ENCODE measurements at places on chromosomes 11 and 22.

DNA sequence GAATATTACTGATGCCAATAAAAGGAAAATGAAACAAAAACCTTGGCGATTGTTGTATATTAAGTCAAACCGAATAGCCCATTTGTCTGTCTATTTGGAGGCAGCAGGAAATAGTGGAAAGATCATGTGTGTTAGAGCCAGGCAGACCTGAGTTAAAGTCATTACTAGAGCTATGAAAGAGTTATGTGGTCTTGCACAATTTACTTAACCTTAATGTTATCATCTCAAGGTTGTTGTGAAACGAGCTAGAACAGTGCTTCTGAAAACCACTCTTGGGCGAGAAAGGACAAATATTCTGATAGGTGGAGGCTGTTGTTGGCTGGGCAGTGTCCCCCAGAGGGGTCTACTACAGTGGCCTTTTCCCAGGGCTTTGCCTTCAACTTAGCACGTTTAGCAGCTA is 60.0 kb upstream of the NUP160 start:
- no peak for DNase-seq

DNA sequence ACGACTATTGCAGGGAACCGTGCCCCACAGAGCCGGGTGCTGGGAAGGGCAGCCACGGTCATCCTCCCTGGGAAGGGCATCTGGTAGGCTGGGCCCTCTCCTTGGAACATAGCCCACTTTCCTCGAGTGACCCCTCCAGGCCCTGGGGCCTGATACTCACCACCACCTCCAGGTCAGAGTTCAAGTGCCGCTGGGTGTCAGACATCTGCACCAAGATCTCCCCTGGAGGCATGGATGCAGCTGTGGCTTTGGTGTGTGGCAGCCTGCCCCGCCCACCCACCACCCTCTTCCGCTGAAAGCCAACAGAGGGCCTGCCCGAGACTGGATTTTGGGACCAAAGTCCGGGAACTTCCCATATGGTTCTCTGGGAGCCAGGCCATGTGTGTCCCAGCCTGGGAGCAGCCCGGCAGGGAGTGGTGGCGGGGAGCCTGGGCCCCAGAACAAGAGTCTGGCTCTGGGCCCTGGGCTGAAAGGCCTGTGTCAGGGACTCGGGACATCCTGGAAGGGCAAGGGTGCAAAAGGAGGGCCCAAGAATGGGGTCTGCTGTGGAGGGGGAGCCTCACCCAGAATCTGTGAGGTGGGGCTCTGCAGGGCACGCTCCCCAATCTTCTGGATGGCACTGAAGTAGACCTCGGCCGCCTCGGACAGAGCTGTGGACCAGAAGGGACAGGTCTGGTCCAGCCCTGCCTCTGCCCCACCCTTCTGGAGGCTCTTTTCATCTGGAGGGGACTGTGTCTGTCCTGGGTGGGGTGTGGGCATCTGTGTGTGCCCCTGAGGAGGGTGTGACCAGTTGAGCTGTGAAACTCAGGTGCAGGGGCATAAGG is 2.6 kb downstream of the BAIAP2L2 start:
- no peak for DNase-seq

GRCh38 chr11:106608677-106609076 is 409.6 kb downstream of the GUCY1A2 start:
- no peak for DNase-seq

GRCh38 chr22:19483481-19484244 is 3.9 kb downstream of the CDC45 start:
- no peak for DNase-seq

GRCh38 chr11:17535488-17535887 is 8.7 kb downstream of the USH1C start:
- no peak for DNase-seq

- DNase-seq: no peak
These were observed 70.0 kb downstream of the CWF19L2 start for GRCh38 chr11:107387666-107388065.

GRCh38 chr11:90391756-90392155 is 168.9 kb upstream of the CHORDC1 start:
- no peak for DNase-seq

DNA sequence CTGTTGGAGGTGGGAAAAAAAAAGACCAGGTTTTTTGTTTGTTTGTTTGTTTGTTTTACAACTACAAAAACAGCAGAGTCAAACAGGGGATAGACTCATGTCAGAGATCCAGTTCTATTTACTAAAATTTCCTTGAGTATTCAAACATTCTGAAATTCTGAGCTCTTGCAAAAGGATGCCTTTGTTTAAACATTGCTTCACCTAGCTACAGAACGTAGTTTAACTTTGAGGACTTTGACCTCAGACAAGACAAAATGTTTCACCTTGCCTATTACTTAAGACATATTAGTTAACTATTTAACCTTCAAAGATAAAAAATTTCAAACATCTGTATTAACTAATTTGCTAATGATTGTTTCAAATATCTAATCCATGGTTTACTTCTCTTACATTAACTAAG is 36.1 kb upstream of the GLYATL2 start:
- no peak for DNase-seq

DNA sequence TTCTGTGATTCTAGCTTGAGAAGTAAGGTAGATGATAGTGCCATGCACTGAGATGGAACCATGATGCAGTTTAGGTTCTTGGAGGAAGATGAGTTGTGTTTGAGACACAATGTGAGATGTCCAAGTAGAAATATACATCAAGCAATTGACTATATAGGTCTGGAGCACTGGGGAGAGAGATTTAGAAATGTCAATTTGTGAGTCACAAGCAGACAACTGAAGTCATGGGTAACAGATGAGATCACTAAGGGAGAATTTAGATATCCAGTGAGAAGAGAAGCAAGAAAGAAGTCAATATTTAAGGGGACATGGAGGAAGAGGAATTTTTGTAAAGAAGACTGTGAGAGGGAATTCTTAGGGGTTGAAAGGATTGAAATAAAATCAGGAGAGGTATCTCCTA is 65.1 kb upstream of the RRAS2 start:
- no peak for DNase-seq

DNA sequence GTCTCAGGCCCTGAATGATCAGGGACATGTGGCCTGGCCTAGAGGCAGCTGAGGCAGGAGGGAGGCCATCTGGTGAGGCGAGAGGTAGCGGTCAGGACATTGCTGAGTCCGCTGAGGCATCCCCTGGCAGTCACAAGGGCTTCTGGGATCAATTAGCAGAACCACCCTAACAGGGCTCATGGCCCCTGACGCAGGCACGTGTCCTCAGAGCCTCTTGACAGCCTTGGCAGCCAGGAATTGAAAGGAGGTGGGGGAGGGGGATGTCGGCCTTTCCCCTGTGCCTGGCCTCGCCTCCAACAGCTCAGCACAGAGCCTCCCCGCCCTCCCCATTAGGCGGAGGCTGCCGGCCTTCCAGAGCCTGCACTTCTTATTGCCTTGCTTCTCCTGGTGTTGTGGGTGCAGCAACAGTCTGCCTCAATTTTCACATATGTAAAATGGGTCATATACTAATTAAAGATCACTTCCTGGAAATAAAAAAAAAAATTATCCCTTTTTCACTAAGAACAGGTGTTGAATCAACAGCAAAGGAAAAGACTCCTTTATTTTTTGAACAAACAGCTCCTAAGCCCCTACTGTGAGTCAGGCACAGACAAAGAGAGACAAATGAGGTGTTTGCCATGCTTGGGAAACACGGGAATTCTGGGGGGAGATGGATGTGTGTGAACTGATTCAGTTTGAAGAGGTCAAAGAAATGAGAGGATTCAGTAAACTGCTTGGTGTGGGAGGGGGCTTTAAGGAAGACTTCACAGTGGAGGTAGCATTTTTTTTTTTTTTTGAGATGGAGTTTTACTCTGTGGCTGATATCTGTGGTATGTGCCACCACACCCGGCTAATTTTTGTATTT is 55.3 kb downstream of the NFAM1 start:
- DNase-seq: peak; percentile 53

- no peak for DNase-seq
These were observed 73.5 kb upstream of the PITPNB start for GRCh38 chr22:27992294-27993165.

- DNase-seq: no peak
These were observed 1342.3 kb downstream of the TBC1D22A start for GRCh38 chr22:48104766-48105165.

DNA sequence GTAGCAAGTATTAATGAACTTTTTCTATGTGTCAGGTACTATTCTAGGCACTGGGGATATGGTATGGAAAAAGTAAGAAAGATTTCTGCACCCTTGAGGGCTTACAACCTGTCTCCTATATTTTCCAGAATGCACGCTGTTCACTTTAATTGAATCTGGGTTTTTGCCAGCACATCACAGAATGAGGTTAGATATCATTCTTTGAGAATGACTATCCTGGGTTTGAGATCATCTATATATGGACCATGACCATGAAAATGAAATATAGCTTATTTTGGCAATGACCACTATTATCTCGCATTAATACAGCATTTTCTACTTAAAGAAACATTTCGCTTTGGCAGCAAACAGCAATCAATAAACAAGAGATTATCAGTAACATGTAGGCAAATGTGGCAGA is 46.9 kb downstream of the C11orf71 start:
- DNase-seq: no peak

- DNase-seq: peak; percentile 89
These were observed 12.2 kb downstream of the MRGPRF start for GRCh38 chr11:69000831-69001242.

DNA sequence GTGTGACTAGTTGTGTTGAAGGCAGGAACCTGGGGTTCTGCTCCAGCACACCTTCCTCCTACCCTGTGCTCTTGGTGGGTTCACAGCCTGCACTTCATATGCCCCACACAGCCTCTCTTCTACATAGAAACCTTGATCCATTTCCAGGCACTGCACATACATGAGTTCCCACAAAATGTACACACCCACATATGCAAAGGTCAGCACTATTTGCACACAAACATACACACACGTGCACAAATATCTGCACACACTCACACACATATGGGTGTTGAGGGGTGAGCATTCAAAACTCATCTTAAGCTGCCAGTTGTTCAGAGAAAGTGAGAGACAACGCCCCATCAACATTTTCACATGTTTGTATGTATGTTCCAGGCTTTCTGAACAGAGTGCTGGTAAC is 201.0 kb downstream of the BARX2 start:
- no peak for DNase-seq

DNA sequence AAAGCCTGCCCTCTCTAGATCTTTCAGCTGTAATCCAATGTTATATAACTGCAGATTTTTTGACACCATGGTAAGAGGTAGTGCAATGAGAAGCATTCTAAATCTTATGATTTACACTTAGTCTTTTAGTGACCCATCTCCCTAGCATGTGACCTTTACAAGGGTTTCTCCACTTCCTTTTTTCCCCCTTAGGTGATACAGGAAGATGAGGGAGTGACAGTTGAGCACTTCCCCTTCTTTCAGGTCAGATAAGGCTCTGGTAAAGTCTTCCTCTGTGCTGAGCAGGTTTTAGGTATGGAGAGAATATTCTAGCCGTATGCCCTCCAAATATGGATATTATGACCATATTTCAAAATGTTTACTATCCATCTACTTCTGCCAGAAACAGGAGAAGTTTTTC is 753.6 kb downstream of the JRKL start:
- DNase-seq: no peak

DNA sequence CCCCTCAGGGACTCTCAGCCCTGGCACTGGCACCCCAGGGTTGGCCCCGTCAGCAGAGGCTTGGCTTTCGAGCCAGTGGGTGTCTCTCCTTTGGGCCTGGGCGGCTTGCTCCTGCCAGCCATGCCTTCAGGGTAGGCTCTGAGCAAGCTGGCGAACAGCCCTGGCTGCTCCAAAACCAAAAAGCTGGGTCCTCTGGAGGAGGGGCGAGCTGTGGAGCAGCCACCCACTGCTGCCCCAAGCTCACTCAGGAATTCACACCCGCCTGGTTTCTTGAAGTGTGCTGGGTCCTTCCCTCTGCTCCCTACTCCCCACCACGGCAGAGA is 6.2 kb downstream of the YDJC start:
- no peak for DNase-seq

DNA sequence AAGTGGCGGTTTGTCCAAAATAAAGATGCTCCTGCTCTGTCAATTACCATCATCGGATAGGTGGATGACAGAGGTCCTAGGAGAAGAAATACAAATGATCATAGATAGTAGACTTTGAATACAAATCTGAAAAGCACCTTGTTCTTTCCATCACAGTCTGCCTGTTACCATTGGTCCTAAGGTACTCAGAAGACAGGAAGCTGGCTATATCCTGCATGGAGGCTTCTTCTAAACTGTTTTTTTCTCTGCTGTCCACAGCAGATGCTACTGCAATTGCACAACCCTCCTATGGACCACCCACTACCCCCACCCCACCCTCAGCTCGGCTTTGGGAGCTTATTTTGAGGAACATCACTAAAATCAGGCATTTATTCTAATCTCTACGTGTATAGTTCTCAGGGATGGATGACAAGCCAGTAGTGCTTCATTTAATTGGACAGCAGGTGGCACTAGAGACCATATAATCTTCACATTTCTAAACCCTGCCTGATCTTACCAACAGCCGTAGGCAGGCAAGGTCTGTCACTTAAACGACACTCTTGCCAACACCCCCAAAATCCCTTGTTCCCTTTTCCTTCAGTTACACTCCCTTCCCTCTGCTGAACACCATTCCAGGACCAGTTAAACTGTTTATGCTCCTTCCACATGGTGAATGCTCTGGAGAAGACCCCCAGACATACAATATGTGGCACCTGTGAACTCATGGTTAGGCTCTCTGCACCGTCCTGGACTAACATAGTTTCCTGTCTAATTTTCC is 6.6 kb upstream of the PTS start:
- peak; percentile 66 for DNase-seq

DNA sequence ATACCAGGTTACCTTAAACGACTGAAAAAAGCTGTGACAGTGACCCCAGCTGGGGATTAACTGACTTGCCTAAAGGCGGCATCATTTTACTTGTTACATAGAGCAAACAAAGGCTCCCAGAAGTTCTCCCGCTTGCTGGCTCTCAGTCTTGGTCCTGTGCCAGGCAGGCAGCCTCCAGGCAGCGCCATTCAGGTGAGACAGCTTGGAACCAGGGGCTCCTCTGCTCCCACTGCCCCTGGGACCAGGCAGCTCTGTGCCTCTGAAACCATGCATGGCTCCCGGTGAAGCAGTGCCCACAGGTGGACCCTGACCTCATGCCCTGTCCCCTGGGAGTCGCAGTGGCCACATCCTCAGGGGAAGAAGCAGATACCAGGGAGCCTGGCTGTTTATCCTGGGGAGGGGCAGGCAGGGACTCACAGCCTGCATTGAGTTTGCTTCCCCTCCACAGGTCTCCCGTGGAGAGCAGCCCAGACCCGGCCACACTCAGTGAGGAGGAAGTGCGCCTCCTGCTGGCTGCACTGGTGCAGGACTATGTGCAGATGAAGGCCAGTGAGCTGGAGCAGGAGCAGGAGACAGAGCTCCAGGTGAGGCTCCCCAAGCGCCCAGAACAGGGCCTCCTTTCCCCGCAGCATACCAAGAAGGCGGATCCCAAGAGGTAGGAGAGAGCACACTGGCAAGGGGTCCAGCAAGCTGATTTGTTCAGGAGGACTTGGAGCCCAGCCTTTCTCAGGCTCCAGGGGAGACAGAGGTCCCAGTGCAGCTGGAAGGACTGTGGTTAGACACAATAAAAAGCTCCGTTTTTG is 15.6 kb upstream of the CYP2R1 start:
- no peak for DNase-seq

- no peak for DNase-seq
These were observed 458.5 kb downstream of the BRD1 start for GRCh38 chr22:49368976-49369725.

GRCh38 chr11:24271798-24272197 is 225.1 kb upstream of the LUZP2 start:
- no peak for DNase-seq

Data from AG08396 (cell line).